ENCODE measurements at places on chromosomes 4 and X.

DNA sequence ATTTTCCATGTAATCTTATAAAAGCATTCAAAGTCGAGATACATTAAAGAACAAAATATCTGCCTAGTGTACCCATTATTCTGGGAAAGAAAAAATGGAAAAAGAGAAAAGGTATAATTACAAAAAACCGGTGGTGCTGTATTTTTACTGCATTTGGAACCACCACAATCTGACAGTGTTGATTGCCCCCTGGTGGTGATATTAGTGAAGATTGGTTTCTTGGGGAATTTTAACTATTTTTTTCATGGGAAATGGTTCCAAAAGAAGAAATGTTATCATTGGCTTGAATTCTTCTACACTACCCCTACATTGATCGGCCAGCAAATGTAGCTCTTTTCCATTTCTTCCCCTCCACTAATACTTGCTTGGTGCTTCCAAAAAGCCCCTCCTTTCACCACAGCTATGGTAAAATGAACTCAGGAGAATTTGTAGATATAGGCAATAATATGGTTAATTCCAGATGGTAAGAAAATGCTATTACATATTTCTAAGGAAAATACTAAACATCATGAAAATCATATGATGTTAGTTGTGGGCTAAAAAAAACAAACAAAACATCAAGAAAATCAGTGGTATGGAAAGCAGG, 50.0 kb downstream of the COX18 start:
- peak; percentile 38 for DNase-seq

- DNase-seq: no peak
These were observed at the start of gene COL4A6 for GRCh38 chrX:108438110-108438623. COL4A6 (minus strand) TSS chrX:108438422; CDS start chrX:108438196, 226 bp downstream.

DNA sequence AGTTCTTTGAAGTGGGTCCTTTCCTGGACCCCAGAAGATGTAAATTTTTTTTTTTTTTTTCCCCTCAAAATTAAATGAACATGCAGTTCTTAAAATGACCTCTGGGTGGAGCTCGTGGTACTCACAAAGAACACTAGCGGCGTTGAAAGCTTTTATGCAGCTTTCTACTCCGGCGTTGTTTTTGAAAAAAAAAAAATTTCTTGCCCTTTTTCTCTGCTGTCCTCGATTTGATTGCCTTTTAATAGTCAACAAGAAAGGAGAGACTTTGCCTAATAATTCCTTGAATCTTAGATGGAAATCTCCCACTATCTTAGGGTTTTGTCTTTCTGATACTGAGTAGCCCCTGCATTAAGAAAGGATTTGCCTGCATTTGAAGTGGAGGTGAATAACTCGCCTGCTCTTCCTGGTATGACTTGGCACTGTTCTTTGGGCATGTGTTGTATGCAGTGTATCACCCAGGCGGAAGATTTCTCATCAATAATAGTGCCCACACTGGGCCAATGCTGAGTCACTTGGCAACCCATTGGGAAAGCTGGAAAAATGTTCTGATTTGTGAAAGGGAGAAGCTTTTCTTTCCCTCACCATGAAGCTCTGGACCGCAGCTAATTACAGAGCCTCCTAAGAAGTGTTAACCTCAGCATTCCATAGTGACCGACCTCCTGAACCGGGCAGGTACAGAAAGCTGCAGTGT, 104.0 kb downstream of the PHEX start:
- DNase-seq: peak; percentile 38

- DNase-seq: no peak
These were observed 95.8 kb upstream of the KIT start for GRCh38 chr4:54561940-54562339.
